ENCODE measurements at places on chromosomes 2 and 18.

DNA sequence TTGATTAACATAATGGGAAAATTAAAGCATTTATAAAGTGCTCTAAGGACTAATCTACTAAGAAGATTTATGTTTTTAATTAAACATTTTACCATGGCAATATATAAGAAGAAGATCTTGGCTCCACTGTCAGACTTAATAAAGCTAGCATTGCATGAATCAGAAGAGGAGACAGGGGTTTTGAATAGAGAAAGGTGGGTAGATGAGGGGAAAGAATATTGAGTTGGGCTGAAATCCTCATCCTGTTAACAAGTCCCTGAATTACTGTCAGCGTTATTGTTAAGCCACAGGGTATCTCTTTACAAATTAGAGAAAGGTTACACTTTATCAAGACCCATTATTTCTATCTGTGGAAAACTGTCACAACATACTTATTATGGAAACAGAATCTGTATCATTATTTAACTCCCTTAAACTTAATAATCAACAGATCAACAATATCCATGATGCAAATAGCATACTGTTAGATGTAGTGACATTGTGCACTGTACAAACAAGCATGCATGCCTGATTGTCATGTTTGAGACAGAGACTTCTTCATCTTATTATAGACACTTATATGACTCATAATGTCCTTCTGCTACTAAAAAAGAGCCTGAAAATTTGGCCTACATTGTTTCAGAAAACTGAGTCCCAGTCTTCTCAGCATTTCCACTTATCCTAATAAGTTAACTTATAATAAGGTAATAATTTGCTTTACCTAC is 304.1 kb downstream of the NRXN1 start:
- no peak for DNase-seq

DNA sequence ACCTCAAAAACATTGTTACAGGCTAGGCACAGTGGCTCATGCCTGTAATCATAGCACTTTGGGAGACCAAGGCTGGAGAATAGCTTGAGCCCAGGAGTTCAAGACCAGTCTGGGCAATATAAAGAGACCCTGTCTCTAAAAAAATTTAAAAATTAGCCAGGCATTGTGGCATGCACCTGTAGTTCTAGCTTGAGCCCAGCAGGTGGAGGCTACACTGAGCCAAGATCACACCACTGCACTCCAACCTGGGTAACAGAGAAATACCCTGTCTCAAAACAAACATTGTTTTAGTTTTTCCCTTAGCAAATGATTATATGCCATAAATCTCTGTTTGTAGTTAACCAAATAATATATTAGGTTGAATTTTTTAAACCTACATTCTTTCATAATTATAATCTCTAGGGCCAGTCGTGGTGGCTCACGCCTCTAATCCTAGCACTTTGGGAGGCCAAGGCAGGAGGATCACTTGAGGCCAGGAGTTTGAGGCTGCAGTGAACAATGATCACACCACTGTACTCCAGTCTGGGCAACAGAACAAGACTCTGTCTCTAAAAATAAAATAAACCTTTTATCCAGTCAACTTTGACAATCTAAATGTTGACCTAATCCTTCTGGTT is 13.3 kb upstream of the CYP20A1 start:
- DNase-seq: no peak

- no peak for DNase-seq
Measured at GRCh38 chr18:77002496-77002895, 130.1 kb downstream of the MBP start.

- DNase-seq: no peak
Measured at GRCh38 chr2:56021136-56021474, 97.5 kb upstream of the EFEMP1 start.

DNA sequence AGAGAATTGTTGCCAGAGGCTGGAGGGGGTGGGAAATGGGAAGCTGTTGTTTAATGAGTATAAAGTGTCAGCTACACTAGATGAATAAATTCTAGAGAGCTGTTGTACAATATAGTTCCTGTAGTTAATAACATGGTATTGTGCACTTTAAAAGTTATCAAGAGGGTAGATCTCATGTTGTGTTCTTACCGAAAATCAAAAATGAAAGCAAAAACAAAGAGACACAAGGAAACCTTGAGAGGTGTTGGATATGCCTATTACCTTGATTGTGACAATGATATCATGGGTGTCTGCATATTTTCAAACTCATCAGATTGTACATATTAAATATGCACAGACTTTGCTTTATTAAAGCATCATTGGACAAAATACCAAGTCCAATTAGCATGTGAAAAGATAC is 43.2 kb downstream of the SCG2 start:
- DNase-seq: no peak

GRCh38 chr2:196434217-196434616 is 205.3 kb upstream of the CCDC150 start:
- no peak for DNase-seq

- DNase-seq: no peak
Measured at GRCh38 chr2:188675391-188676009, 298.7 kb upstream of the COL3A1 start.

DNA sequence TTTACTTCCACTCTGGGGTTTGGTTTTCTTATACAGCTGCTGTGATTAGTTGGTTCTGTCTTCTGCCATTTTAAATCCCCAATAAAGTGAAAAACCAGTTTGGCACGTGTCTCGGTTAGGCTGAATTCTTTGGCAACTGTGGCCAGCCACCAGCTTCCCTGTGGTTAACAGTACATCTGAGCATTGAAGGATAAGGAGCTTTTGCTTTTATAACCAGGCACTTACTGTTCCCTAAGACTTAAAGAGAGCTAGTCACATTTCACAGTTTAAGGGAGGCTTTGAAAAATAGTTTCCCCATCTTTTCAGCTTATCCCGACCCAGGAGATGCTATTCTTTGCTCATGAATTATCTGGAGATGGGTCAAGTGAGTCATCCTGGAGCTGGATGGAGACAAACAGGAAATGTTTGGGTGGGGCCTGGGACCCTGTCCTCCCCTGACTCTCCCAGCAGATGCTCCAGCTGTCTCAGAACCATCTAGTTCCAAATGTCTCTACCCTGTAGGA is 57.3 kb upstream of the EML6 start:
- no peak for DNase-seq

DNA sequence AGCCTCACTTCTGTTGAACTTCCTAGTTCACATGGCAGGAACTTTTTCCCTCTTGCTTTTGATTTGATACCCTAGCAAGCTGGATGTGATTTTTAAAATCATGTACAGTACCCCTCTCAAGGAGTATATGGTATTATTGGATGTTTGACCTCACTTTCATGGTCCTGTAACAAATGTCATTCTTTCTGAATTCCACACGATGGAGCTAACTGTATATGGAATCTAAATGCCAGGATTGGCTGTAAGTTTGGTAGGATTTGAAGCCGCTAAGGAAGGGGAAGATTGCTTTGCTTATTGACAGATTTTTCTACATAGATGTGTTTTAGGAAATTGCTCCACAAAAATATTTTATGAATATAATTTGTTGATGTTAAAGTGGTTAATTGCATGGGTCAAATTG is 18.3 kb downstream of the MAIP1 start:
- DNase-seq: no peak

DNA sequence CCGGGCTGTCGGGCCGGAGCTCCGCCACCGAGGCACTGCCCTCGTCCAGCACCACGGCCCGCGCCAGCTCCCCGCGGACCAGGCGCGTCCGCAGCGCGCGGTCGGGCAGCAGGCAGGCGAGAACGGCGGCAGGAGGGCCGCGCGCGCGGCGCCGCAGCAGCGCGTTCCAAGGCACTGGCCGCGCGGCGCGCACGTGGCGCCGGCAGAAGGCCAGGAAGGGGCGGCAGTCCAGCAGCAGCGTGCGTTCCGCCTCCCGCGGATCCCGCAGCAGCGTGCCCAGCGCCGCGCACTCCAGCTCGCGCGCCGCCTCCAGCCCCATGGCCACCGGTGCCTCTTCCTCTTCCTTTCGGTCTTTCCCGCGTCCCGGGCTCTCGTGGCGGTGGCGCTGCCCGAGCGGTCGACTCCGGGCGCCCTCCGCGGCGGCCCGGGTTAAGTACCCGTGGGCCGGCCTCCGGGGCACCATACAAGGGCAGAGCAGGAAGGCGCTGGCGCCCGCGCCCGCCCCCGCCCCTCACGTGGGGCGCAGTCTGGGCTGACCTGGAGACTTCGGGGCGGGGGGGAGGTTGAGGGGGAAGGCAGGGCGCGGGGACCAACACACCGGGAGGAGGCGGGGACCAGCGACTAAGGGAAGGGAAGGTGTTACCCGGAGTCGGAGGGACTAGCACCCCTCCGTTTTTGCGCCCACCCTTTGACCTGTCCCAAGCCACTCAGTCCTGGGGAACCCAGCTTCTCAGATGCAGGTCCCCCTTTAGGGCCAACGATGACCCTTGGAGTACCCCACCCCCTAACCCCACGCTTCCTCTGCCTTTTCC is at the start of gene DUSP2:
Gene DUSP2 (minus strand): TSS at position 405 of the 812 bp plus-strand sequence. CDS start 86 bp downstream, at position 319.
- peak; percentile 73 for DNase-seq

DNA sequence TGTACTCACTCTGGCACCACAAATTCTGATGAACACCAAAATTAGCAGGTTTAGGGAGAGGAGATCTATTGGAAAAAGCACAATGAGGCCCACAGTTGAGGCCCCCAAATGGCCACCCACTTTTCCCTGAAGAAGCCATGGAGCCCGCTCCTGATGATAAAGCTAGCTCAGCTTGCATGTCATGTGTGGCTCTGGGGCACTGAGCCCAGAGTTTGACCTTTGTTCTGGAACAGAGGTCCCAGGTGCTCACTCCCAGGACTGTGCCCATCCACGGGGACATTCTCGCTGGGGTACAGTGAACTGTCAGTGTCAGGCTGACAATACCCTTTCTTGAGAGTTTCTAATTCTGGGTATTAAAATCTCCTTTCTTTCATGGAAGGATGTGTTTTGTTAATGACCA is 36.2 kb downstream of the XDH start:
- DNase-seq: no peak

- DNase-seq: no peak
Measured at GRCh38 chr18:52237551-52237950, 102.4 kb upstream of the DCC start.

DNA sequence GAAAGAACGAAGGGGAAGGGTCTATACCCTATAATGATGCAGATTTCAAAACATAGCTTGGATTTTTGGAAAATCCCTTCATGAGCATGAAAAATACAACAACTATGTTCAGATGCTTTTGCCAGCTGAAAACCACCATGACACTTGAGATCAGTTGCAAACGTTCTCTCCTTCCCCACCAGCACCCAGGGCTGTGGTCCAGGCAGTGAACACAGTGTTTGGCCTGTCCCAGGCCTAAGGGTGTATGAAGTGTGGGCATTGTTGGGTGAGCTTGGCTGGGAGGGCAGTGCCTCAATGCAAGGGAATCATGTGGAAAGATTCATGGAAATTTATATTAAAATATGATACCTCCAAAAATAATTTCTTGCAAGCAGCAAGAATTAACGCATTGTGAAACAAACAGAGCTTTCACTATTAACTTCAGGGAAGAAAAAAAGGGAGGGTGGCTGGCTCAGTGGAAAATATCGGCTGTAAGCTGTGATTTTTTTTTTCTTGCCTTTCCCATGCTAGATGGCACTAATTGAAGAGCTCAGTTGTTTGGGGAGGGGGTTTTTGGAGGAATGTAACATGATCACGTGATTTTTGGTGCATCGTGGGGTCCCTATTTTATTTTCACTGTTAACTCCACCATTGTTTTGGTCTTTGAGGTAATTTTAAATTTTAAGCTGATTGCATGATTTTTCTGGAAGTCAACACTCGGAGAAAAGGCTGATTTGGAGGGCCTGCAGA is 52.0 kb downstream of the CDC42EP3 start:
- DNase-seq: no peak

DNA sequence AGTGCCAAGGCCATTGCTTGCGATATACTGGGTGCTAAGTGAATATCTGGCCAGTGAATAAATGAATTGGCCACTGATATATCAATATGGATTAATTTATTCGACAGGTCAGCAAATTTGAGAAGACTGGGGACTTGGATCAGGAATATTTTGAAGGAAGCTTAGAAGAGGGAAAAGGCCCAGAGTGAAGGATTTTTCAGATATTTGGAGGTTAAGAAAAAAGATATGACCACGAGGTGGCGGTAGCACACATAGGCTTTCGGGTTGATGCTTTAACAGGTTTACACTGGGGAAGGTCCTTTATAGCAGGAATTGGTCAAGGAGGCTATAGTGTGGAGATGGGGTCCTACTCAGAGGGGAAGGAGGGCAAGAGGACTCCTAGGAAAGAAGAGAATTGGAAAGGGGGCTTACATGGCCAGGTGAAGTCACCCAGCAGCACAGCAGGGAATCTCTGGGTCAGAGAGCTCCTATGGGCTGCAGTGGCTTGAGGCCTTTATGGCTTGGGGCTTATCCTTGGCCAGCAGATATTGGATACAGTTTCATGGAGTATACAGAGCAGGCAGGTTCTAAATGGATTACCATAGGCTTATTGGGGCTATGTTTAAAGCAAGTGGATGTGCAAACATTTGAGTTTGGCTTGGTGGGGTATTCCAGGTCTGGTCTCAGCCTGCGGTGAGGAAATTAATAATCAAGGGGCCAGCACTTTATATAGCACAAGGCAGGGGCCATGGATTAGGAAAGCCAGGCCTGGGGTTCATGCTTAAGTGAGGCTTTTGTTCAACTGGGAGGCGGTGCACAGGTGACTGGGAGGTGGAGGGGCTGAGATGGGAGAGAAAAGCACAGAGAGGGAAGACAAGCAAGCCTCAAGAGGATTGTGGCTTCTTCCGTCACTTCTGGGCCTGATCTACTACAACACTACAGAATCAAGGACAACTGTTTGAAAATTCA is 9.7 kb downstream of the IL1RN start:
- DNase-seq: peak; percentile 68

GRCh38 chr2:214076527-214076926 is 334.3 kb upstream of the VWC2L start:
- DNase-seq: no peak

DNA sequence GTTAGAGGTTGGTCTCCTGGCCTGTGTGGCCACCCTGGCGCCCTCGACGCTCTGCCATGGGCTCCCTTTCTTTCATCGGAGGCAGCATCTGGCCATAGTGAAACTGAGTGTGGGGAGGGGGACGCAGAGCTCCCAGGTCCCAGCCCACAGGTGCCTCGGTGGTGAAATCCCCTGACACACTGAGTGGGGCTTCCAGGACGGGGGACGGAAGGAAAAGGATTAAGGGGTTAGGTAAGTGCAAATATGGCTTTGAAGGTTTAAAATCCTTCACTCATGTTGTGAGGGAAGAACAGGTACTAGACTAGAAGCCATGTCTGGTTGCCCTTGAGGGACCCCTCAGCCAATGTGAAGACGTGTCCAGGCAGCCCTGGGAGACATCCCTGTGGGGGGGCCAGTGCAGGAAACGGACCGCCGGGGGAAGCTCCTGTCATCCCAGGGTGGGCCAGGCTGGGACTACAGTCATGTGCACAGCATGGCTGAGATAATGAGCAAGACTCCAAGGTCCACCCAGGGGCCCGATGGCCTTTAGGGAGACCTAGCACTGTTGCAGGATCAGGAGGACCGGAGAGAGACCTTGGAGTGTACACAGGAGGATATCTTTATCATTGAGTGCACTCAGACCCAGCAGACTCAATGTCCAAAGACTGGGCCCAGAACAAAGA is 36.3 kb downstream of the RTP5 start:
- DNase-seq: no peak

All from lung (tissue), 17 donors.